ENCODE measurements at places on chromosomes 16 and 17.
A peak's percentile ranks its signal among the peaks of the same experiment; 100 is the strongest.

DNA sequence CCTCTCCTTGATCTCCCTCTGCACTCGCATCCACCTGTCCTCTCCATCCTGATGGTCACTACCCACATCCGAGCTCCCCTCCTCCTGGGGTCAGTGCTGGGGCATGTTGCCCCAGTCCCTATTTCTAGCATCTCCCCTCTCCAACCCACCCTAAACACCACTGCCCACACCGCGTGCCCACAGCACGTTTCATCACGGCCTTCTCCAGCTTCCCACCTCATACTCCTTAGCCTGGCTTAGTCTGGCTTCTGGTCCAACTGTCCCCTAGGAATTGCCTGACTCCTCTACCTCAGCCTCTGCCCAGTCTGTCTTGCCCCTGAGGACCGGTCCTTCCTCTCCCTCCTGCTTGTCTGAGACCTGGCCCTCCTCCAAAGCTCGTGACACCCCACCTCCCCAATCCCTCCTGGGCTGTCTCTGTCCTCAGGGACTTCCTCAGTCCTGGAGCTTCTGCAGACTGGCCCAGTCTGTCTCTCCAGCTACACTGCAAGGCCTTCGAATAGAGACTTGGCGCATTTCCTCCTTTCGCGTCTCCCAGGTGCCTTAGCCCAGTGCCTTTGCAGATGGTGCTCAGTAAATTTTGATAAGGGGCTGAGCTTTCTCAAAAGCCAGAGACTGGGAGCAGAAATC lies 4.9 kb downstream of the ALOX15 start:
- no peak for DNase-seq

- no peak for DNase-seq
Observed at GRCh38 chr17:67633751-67634211, 84.0 kb upstream of the NOL11 start.

DNA sequence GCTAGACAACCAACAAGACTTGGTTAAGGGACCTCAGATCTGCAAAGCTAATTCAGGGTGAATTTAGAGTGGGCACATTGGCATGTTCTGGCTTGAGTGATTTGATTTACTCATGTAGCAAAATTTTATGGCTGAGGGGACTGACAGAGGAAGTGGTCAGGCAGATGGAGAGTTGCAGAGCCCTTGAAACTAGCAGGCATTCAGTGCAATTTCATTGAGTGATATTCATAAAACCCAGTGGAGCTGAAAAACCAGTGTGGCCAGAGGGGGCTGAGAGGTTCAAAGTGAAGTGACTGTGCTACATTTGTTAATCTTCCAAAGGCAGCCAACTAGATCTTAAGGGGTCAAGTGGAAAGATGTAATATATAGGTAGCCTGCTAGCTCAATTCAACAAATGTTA lies 2.2 kb upstream of the TMEM94 start:
- DNase-seq, result peak; percentile 44

GRCh38 chr16:373020-373598 lies 2.8 kb upstream of the MRPL28 start:
- DNase-seq, result no peak

DNA sequence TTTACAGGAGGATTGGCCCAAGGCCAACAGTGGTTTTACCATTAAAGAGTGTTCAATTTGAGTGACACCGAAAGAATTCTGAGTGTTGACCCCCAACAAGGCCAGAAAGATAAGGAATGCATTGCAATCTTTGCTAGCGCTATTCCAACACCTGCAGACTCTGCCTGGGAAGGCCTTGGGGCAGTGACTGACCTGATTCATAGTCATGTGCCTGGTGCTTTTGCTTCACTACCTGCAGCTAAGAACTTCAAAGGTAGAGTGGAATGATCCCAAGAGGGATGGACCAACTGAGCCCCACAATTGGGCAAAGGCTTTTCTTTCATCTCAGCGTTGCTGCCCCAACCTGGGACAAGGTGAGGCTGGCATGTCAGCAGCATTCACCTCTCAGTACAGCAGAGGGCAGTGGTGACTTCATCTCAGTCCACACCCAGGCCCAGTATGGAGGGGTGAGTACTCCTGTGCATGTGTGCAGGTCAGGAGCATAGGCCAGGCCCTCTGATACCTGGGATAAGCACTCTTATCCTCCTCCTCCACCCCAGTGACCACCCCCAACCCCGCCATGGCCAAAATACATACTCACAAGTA lies 149.6 kb upstream of the GNAO1 start:
- no peak for DNase-seq
